ENCODE measurements at places on chromosomes 4 and X.

DNA sequence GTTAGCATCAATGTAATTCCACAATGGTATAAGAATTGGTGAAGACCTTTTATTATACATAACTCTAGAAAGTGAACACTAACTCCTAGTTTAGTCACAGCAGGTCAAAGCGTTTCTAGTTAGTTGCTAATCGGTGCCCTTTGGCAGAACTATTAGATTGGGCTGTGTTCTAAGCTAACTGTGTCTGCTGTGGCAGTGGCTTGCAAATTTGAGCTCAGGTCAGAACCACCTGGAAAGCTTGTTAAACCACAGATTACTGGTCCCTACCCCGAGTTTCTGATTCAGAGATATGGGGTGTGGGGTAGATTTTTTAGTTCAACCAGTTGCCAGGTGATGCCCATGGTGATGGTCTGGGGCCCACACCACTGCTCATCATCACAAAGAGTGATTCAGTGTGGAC lies 332.1 kb downstream of the UNC5C start:
- no peak for DNase-seq

- no peak for DNase-seq
Measured at GRCh38 chr4:34373456-34373855, 1870.9 kb downstream of the ARAP2 start.

DNA sequence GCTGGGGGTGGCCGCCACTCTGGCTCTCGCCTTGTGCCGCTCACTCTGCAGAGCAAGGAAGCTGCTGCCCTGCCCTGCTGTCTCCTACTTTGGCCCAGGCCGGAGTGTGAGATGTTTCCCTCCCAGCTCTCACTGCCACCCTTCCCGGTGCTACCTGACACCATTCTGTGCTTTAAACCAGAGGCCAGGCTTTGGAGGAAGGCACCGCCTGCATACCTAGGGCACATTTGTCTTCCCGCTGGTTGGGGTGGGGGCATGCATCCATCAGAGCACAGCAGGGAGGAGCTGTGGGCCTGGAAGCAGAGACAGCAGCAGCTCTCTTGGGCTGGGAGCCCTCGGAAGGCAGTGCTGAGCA lies 96.9 kb upstream of the PSAPL1 start:
- no peak for DNase-seq

- no peak for DNase-seq
Measured at GRCh38 chr4:110071466-110071865, 126.9 kb downstream of the ELOVL6 start.

DNA sequence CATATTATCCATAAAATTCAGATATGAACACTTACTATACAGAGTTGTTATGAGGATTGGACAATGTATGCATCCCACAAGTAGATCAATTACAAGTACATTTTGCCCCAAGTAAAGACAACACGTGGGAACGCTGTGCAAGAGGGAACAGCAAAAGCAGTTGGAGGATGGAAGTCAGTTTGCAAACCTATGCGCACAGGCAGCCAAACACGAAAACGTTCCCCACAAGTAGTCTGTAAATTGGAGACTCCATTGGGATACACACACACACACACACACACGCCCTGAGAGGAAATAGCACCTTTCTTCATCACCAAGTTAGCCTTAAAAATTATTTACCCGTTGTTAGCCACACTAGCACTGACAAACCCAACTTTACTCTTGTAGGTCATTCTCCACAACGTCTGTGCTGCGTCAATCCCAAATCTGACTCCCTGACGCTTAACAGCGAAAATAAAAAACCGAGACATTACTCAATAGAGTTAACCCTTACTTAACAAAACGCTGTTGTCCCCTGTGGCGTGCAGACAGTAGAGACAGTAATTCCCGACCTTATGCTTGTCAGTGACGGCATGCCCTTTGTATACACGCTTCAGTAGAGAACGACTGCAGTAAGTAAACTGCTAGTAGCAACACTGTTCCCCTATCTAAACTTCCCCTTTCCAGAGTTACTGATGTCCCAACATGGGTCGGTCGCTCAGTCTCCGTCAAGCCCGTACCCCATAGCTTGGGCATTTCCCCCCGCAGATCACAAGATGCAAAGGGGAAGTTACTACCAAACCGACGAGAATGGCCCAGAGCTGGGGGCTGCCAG lies 730 bp downstream of the MANBA start:
- peak; percentile 95 for DNase-seq

DNA sequence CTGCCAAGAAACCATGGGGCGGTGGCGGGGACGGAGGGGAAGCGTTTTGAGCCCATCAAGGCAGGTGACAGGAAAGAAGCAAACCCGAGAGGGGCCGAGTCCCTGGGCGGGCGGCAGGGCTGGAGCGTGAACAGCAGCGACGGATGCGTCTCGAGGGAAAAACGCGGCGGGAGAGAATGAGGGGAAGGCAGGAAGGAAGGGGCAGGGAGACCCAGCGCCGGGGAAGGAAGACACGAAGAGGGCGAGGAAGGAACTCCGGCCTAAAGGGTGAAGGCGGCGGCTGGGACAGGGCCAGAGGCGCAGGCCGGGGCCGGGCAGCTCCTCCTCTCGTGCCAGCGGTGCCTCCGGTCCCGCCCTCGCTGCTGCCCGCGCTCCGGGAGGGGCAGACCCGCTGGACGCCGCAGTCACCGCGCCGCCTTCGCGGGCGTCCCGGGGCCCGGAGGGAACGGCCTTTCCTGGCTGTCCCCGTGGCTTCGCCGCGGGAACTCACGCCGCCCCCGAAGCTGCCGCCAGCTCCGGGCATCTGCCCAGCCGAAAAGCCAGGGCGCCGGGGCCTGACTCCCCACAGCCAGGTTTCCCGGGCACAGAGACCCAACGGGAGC lies 751 bp upstream of the RGS12 start:
- DNase-seq, result peak; percentile 74

DNA sequence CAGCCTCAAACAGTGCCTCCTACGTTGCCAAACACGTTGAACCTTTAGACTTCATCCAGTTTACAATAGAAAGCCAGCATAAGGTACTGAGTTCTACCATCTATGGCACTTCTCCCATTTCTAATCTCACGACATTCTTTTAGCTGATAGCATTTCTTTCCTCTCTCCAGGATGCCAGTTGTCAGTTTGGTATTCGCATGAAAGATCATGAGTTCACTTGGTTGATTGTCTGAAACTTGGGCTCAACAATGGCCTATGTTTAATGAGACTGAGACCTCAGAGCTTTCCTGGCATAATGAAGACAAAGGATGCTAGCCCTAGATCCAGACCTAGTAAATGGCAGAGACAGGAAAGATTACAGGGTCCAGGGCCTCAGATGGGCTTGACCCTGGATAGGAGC lies 69.2 kb upstream of the SPRY1 start:
- no peak for DNase-seq

All from NB4 (cell line).